ENCODE measurements at places on chromosomes 16 and 17. TPM values are rescaled to one million over a fixed set of nuclear protein-coding genes. Genes with fewer than 3 reads are reported as not detected.

ZNF668 gene
- total RNA-seq, result 6.4 TPM

- DNase-seq, result no peak
- no peaks in the 10 kb centered on the region for H3K4me1 ChIP-seq
These were observed 14.8 kb upstream of the CETP start for GRCh38 chr16:56946767-56947603.

PRSS8 gene
- 0.26 TPM for total RNA-seq

DNA sequence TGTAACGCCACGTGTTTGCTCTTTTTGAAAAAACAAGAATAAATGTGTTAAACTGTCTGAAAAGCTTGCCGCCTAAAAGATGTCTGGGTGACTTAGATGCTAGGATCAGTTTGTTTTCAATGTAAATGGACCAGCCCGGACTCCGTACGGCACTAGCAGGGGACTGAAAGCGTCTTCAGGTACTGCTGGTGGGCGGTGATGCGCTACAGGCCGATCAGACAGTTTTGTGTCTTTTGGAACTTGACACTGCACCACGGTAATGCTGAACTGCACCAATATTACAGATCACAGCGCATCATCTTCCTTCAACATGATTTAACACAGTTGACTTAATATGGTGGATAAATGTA, 727 bp upstream of the MBTPS1 start:
- DNase-seq, result no peak
- peak overlapping the region; percentile 69 for H3K4me3 ChIP-seq
- no peaks in the 10 kb centered on the region for H3K27me3 ChIP-seq
- H3K36me3 ChIP-seq, result no peaks in the 10 kb centered on the region

GRCh38 chr16:87180069-87180468, 137.1 kb downstream of the C16orf95 start:
- H3K36me3 ChIP-seq, result no peaks in the 10 kb centered on the region
- H3K27me3 ChIP-seq, result no peaks in the 10 kb centered on the region
- no peak overlapping the region for H3K27ac ChIP-seq
- H3K4me3 ChIP-seq, result no peak overlapping the region

GRCh38 chr17:48541577-48542113, 3.3 kb downstream of the HOXB2 start:
- no peaks in the 10 kb centered on the region for H3K36me3 ChIP-seq
- peak overlapping the region; percentile 97 for H3K27ac ChIP-seq
- H3K4me1 ChIP-seq, result peaks cover 12% of the 10 kb centered on the region
- peak; percentile 83 for DNase-seq
- no peaks in the 10 kb centered on the region for H3K27me3 ChIP-seq

DNA sequence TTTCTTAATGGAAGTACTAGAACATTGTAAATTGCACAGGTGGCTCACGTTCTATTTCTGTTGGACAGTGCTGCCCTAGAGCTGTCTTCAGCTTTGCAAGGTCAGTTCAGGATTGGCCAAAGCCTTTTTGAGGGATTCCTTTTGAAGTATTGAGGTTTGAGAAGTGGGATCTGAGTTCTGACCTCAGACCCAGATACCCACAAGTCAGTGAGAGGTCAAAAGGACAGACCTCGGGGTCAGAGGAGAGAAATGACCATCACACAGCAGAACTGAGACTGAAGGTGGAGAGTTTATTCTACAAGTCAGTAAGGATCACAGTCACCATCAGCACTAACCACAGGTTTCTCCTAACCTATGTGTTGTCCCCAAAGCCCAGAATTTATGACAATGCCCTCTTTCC, 1.7 kb downstream of the ACSM5 start:
- H3K4me1 ChIP-seq, result no peaks in the 10 kb centered on the region
- H3K27me3 ChIP-seq, result no peaks in the 10 kb centered on the region
- no peak overlapping the region for H3K4me3 ChIP-seq
- no peak for DNase-seq
- no peaks in the 10 kb centered on the region for H3K36me3 ChIP-seq
- H3K27ac ChIP-seq, result no peak overlapping the region

SULT1A2 gene
- 0.46 TPM for total RNA-seq

PYY gene
- not detected for total RNA-seq

NUDT7 gene
- total RNA-seq, result 7.9 TPM

GRCh38 chr17:1961189-1961588, 63.9 kb downstream of the RTN4RL1 start:
- no peak overlapping the region for H3K4me3 ChIP-seq
- no peaks in the 10 kb centered on the region for H3K27me3 ChIP-seq
- no peak overlapping the region for H3K27ac ChIP-seq
- no peaks in the 10 kb centered on the region for H3K4me1 ChIP-seq

DNA sequence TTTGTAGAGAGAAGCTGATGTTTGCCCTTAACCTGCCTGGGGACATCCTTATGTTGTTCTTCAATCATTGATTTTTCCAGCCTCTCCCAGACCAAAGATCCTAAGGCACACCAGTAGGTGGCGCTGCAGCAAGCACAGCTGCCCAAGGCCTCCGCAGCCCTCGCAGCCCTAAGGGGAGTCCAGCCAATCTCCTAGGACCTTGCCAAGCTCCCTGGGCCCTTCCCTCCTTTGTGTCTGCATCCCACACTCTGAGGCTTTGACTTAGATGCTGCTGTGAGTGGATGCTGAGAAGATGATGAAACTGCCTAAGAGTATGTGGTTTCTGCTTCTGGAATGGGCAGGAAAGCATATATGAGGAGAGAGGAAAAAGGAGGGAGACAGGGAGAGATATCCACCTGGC, 47.1 kb downstream of the SPACA3 start:
- no peaks in the 10 kb centered on the region for H3K27me3 ChIP-seq
- no peaks in the 10 kb centered on the region for H3K36me3 ChIP-seq
- DNase-seq, result peak; percentile 35
- H3K27ac ChIP-seq, result no peak overlapping the region
- H3K4me3 ChIP-seq, result no peak overlapping the region

RBBP6 gene
- total RNA-seq, result 89.1 TPM

- no peaks in the 10 kb centered on the region for H3K36me3 ChIP-seq
- no peaks in the 10 kb centered on the region for H3K4me1 ChIP-seq
- no peaks in the 10 kb centered on the region for H3K27me3 ChIP-seq
These were observed 45.3 kb upstream of the HS3ST3A1 start for GRCh38 chr17:13646969-13647542.

DNA sequence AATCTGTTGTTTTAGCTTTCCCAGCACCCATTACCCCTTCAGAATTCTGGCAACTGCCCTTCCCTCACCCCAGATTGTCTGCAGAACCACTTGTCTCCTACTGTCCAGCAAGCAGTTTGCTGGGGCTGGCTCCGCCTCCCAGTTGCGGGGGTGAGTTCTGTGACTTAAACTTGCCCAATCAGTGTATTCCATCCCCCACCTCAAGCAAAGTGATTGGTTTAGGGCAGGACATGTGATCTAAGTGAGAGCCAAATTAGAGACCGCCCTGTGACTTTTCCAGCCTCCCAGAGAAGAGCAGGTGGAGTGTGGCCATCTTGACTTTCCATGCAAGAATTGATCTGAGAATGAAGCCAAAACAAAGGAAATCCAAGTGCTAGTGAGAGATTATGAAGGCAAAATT, 22.7 kb upstream of the SRCIN1 start:
- no peak overlapping the region for H3K27ac ChIP-seq
- H3K36me3 ChIP-seq, result no peaks in the 10 kb centered on the region
- H3K27me3 ChIP-seq, result no peaks in the 10 kb centered on the region

- H3K4me1 ChIP-seq, result no peaks in the 10 kb centered on the region
- no peak overlapping the region for H3K4me3 ChIP-seq
- no peak for DNase-seq
- no peaks in the 10 kb centered on the region for H3K27me3 ChIP-seq
- H3K27ac ChIP-seq, result no peak overlapping the region
- H3K36me3 ChIP-seq, result no peaks in the 10 kb centered on the region
These were observed 17.1 kb downstream of the GNA13 start for GRCh38 chr17:65039336-65039988.

GRCh38 chr16:46650254-46650623, 29.1 kb upstream of the SHCBP1 start:
- DNase-seq, result peak; percentile 46
- no peaks in the 10 kb centered on the region for H3K27me3 ChIP-seq
- H3K4me1 ChIP-seq, result no peaks in the 10 kb centered on the region
- peak overlapping the region; percentile 21 for H3K4me3 ChIP-seq

QPRT gene
- 16.7 TPM for total RNA-seq

DNA sequence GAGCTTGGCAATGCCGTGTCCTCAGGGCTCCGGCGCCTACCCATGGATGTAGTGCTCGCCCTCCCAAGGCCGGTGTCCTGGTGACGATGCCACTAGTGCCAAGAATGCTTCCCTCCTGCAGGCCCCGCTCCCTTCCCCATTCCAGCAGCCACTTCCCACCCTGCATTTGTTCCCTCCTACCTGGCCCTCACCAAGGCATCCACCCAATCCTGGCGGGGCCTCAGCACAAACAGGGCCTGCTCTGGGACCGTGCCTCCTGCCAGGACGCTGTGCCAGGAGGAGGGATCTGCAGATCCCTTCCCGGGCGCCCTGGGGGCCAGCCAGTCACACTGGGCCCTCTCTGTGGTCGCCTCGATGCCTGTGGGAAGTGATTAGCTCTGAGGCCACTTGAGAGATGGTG, 25.1 kb downstream of the ABR start:
- H3K4me3 ChIP-seq, result no peak overlapping the region
- DNase-seq, result no peak
- H3K27ac ChIP-seq, result no peak overlapping the region
- H3K36me3 ChIP-seq, result no peaks in the 10 kb centered on the region

GRCh38 chr16:48541108-48541786, 68.7 kb downstream of the N4BP1 start:
- no peaks in the 10 kb centered on the region for H3K27me3 ChIP-seq
- H3K27ac ChIP-seq, result no peak overlapping the region
- H3K4me3 ChIP-seq, result no peak overlapping the region
- peaks cover 6% of the 10 kb centered on the region for H3K4me1 ChIP-seq

GRCh38 chr17:66464921-66465320, 162.5 kb downstream of the PRKCA start:
- H3K36me3 ChIP-seq, result no peaks in the 10 kb centered on the region
- no peak for DNase-seq
- H3K4me1 ChIP-seq, result peaks cover 8% of the 10 kb centered on the region
- peak overlapping the region; percentile 70 for H3K27ac ChIP-seq
- H3K4me3 ChIP-seq, result no peak overlapping the region

DNA sequence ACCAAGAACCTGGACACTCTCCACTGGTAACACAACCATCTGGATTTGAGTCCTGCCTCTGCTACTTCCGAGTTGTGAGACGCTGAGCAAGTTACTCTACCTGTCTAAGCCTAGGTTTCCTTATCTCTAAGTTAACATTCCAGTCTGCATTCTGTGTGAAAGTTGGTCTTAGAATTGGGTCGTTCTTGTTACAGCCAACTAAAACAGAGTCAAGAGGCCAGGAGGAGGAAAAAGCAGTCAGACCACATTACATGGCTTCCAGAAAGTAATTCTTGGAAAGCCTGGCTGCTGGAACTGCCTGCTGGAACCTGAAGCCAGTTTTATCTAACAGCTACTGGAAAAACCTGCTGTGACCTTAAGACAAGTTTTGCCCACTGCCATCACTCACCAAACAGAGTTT, 38.4 kb upstream of the XYLT1 start:
- no peaks in the 10 kb centered on the region for H3K4me1 ChIP-seq
- no peak for DNase-seq
- H3K27ac ChIP-seq, result no peak overlapping the region
- no peaks in the 10 kb centered on the region for H3K36me3 ChIP-seq
- H3K4me3 ChIP-seq, result no peak overlapping the region

DNA sequence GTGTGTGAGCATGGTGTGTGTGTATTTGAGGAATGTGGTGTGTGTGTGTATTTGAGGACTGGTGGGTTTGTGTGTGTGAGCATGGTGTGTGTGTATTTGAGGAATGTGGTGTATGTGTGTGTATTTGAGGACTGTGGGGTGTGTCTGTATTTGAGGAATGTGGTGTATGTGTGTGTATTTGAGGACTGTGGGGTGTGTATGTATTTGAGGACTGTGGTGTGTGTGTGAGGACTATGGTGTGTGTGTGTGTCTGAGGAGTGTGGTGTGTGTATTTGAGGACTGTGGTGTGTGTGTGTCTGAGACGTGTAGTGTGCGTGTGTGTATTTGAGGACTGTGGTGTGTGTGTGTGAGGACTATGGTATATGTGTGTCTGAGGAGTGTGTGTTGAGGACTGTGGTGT, 18.0 kb upstream of the CACNG1 start:
- H3K4me3 ChIP-seq, result no peak overlapping the region
- DNase-seq, result no peak
- H3K36me3 ChIP-seq, result no peaks in the 10 kb centered on the region

DNA sequence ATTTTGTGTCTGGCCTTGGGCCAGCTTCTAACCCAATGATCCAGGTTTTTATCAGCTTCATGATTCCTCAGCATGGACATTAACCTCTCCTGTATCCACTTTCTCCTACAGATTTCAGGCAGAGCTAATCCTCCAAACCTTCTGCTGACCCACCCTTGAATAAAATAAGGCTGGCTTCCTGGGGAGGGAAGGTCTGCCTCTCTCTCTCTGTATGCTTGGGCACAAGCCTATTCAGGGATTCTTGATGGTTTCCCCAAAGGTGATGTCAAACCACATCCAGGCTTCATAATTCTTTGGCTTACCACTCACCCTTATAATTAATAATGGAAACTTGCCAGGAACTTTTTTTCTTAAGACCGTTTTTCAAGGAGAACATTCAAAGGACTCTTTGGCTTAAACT, 240.1 kb downstream of the UTP18 start:
- no peaks in the 10 kb centered on the region for H3K27me3 ChIP-seq
- no peak overlapping the region for H3K4me3 ChIP-seq
- no peak for DNase-seq

CACNG5 gene
- not detected for total RNA-seq

DNA sequence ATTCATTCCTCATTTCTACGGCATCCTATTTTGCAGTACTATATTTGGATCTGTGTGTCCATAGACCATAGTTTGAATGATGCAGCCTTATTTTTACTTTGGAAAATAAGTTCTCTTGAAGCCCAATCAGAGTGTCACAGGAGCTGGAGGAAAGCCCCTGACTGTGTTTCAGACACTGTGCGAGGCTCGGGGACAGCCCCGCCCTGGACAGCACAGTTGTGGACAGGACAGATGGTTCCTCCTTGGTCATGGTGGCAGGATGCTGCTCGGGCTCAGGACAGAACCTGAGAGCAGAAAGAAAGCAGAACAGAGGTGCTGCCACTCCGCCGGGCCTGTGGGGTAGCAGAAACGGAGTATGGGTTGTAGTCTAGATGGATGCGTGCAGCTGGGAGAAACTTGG, 22.9 kb downstream of the BANP start:
- no peaks in the 10 kb centered on the region for H3K36me3 ChIP-seq
- no peak overlapping the region for H3K4me3 ChIP-seq
- no peaks in the 10 kb centered on the region for H3K27me3 ChIP-seq
- no peaks in the 10 kb centered on the region for H3K4me1 ChIP-seq

All from uterus (tissue), 4 donors.